ENCODE measurements at places on chromosomes 1 and 21. TPM values are rescaled to one million over a fixed set of nuclear protein-coding genes. Genes with fewer than 3 reads are reported as not detected.
A peak's percentile ranks its signal among the peaks of the same experiment; 100 is the strongest.

Gene CRNN
- total RNA-seq, result not detected

Gene PHGDH
- 3.9 TPM for total RNA-seq

Gene STX12
- total RNA-seq, result 36.4 TPM

Gene BARHL2
- not detected for total RNA-seq

Gene NTNG1
- total RNA-seq, result 3.7 TPM

Gene TNFRSF1B
- 86.6 TPM for total RNA-seq

Gene RAB25
- 0.69 TPM for total RNA-seq

Gene BRDT
- total RNA-seq, result not detected

Gene THEMIS2
- total RNA-seq, result 221 TPM

GRCh38 chr1:17741052-17741451 lies 14.1 kb upstream of the ACTL8 start:
- DNase-seq, result no peak

DNA sequence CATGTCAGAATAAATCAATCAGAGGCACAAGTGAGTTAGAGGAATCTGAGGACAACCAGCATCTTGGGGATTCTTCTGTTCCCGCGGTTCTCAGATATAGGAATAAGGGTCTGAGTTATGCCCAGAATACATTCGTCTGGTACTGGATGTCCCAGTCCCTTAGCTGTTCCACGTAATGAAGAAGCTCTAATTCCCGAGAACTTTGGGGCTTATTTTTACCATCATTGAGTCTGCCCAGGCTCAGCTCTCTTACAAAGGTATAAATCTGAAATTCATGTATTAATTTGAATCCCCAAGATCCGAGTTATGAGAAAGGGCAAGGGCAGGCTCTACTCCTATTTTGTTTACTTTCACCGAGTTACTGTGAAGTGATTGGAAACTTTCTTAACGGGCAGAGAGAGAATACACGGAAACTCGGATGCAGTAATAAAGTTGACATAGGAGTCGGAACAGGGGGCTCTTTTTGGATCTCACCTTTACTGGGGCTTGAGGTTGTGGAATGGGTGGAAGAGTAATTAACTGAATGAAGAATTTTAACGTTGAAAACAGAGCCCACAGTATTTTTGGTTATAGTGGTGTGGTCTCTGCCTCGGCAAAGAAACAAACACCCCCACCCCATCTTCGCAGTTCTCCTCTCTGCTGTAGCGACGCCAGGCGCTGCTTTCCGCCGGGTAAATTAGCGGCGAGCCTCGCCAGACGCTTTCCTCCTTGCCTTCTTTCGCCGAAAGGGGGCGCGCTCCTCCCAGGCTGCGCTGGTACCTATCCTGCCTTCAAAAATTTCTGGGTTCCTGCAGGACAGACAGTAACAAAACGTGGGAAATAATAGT lies 7.1 kb downstream of the PRRX1 start:
- no peak for DNase-seq

- DNase-seq, result no peak
These were observed 139.8 kb upstream of the ST6GALNAC5 start for GRCh38 chr1:76727520-76727919.

DNA sequence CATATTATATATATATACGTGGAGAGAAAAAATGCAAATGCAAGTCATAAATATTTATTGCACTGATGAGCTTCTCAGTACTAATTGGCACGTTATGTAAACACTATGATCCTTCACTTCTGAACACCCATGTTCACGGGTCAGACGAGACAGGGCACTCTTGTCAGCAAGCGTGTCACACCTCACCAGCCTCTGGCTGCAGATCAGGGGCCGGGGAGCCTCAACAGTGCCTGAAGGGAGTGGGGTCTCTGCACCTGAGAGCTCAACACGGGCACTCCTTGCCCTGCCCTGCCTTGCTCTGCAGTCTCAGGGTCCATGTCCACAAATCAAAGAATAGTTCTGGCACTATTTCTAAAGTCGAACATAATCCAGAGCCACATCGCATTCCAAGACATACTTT lies 409 bp upstream of the HIVEP3 start:
- DNase-seq, result no peak

- no peak for DNase-seq
These were observed 203.7 kb upstream of the ESRRG start for GRCh38 chr1:216926720-216927510.

- DNase-seq, result no peak
These were observed 21.8 kb upstream of the RAB4A start for GRCh38 chr1:229248821-229249817.

GRCh38 chr1:210049616-210050015 lies 111.6 kb downstream of the SYT14 start:
- no peak for DNase-seq

- DNase-seq, result no peak
These were observed 40.5 kb downstream of the CD34 start for GRCh38 chr1:207870306-207871031.

GRCh38 chr1:223261914-223262313 lies 102.1 kb downstream of the SUSD4 start:
- no peak for DNase-seq

GRCh38 chr1:205663286-205663936 lies 16.9 kb downstream of the SLC45A3 start:
- no peak for DNase-seq

- DNase-seq, result peak; percentile 88
These were observed at the start of gene MAN1C1 for GRCh38 chr1:25616095-25616986. Gene MAN1C1, plus strand, starts transcription at chr1:25616791. Its CDS starts 1,007 bp downstream, at chr1:25617798.

GRCh38 chr1:3881193-3881480 lies 18.9 kb downstream of the C1orf174 start:
- DNase-seq, result no peak

- no peak for DNase-seq
These were observed 57.2 kb downstream of the ERI3 start for GRCh38 chr1:44297695-44298400.

GRCh38 chr1:203627851-203628200 lies 1.2 kb downstream of the ATP2B4 start:
- DNase-seq, result peak; percentile 32

DNA sequence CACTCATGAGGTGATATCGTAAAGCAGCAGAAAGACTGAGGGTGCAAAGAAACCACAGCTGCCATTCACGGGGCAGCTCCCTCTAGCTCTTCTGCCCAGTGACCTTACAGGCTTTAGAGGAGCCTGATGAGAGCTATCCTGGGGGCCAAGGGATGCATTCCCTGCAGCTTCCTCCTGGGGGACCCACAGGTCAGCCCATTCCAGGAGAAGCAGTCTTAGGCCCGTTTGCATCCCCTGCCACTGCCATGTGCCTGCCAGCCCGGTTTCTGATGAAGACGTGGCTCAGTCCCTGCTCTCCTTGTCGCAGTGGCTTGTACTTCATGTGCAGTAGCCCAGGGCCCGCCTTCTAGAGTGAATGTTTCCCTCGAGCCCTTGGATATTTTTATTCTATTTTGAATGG lies 22.8 kb downstream of the ATP5PO start:
- DNase-seq, result no peak

DNA sequence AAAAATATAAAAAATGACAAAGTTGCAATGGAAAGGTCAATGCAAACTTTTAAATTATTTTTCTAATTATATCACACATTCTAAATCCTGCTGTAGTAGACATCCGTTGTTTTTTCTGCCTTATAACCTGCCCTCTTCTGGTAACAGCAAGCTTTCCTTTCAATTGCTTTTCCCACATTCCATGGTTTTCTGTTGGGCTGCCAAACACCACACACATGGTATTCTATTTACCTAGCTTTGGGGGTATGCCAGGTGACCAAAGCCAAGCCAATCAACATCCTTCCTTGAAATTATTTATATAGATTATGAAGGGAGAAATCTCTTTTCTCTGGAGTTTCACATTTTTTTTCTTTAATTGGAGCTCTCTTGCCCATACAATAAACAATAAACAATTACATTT lies 3.4 kb upstream of the LAMC1 start:
- no peak for DNase-seq

DNA sequence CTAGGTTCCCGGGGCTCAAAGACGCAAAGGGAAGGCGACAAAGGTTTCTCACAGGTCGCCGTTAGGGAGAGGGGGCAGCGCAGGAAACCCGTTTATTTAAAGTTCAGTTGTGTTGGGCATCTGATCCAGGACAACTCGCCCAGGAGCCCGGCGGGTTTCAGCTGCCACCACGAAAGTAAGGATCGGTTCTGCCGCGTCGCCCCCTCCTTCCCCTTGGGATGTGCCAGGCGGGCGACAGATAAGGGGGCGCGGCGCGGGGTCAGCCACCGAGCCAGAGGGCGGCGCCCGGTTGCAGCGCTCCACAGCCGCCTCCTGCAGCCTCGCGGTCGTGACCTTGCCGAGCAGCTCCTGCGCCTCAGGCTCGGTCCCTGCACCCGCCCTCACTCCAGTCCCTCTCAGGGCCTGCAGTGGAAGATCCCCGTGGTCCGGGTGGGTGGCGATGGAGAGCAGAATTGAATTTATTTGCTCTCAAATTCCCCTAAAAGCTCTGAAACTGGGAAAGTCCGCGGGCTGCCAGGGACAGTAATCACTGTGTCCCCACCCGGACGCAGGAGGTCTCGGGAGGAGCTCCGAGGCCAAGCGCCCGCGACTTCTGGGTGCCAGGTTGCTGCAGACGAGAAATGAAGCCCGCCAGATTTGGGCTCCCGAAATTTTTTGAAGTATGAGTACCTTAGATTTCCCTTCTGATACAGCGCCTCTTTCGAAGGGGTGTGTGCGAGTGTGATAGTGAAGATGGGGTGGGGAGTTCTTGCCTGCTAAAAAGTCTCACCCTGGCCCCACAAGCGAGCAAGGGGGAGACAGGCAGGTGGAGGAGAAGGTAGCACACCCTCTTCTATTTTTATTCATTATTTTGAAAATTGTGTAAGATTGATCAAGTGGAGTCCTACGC lies 28.4 kb upstream of the NFIA start:
- peak; percentile 41 for DNase-seq

All from B cell (primary cell).